ENCODE measurements at places on chromosomes 3 and 15.
A peak's percentile ranks its signal among the peaks of the same experiment; 100 is the strongest.

DNA sequence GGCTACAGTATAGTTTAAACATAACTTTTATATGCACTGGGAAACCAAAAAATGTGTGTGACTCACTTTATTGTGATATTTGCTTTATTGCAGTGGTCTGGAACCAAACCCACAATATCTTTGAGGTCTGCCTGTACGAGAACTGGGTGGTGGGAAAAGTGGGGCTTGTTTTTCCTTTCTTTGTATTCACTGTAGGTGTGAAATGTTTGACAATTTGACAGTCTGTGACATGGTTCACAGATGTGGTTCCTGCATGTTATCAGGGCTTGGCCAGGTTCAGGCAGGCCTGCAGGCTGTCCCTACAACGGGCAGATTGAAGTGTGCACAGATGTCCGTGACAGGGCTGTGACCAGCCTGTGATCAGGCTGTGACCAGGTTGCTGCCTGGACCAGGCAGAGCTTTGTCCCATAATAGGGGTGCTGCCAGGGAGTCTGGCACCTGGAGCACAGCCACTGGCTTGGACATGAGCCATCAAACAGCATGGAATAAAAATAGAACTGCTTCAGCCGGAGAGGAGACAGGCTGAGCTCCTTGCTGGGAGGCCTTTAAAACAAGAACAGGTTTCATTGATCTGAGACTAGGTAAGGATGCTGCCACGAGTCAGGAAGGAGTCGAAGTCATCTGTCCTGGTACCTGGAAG, 61.0 kb downstream of the KLF13 start:
- no peak for DNase-seq

GRCh38 chr15:70974004-70974832, 81.6 kb downstream of the LRRC49 start:
- peak; percentile 10 for DNase-seq

DNA sequence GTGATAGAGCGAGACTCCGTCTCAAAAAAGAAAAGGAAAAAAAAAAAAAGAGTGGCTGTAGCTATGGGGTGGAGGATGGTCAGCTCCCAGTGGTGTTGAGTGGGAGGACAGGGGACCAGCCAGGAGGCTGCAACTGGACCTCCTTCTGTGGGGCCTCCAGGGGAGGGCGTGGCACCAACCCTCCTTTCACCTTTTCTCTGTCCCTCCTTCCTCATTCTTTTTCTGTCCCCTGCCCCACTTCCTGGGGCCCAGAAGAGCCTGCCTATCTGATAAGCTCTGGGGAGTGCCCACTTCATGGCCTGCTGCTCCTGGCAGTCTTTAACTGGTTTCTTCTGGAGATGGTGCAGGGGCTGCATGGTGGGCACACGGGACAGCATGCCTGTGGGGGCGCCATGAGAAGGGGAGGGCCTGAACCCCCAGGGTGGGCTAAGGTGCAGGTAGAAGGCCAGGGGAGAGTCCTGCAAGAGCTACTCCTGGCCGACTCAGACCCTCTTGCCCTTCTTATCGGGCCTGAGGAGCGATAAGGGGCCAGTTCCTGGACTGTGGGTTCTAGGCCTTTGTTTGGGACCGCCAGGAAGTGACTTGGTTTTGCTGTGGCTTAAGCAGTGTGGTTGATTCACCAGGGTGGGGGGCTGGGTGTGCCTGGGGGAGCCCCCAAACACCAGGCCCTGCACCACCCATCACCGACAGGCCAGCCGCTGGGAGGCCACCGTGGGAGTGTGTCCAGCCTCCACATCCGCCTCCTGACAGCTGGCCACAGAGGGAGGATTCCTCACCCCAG, 49.4 kb upstream of the FLNB start:
- DNase-seq: peak; percentile 68

- no peak for DNase-seq
These were observed at the start of gene CLDN11 for GRCh38 chr3:170418422-170419398. CLDN11 (plus strand) TSS chr3:170418868; CDS start chr3:170419067, 199 bp downstream.

DNA sequence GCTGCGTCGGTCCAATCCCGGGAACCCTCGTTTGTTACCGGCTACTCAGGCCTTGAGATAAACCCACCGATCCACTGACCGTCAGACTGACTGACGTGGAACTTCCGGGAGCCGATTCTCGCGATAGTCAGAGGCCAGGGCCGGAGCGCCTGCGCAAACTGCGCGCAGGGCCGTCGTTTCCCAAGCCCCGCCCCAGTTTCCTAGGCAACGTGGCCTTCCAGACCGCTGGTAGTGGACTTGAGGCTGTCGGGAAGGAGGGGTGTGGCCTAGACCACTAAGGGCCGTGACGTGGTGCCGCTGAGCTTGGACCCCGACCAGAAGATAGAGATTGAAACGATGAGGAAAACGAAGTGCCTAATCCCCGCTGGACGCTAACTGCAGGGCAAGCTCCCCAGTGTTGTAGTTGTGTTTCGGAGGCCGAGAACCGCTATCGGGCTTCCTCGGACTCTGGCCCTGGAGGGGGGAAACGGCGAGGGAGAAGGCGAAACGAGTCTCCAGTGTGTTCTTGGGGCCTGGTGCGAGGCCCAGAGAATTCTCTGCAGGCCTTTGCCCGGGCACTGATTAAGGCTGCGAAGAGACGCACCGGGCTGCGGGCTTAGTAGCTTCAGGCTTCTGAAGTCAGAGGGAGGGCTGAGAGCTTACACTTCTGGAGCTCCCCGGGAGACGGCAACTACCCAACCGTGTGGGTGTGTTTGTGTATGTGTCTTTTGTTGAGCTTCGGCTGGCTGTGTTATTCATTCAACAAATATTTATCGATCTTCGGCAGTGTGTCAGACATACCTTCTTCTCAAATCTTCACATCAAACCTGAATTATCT, at the start of gene COPB2:
COPB2 (minus strand) TSS at position 96 of the 817 bp plus-strand sequence. CDS start 97 bp downstream, outside the sequence.
- peak; percentile 99 for DNase-seq

DNA sequence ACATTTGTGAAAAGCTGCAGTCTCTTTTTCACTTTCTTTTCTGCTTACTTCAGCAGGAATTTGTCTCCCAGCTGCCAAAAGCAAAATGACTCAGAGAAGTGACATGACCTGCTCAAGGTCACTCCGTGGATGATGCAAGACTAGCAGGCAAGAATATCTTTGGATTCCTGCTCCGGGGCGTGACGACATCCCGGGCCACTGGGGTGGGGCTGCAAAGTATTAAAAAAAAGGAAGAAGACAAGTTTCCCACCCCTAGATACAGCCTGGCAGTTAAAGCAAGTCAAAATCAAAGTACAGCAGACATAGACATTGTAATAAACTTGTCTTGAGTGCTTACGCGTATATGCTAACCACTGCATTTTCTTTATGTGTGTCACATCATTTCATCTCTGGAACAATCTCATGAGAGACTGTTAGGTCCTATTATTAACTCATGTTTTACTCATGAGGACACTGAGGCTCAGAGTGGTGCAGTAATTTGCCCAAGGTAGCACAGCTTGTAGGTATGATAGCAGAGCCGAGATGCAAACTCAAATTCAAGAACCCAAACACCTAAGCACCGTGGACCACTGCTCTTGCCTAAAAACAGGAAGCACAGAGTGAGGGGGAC, 485.2 kb upstream of the PROK2 start:
- peak; percentile 96 for DNase-seq

- DNase-seq: no peak
These were observed 707.8 kb downstream of the TUSC7 start for GRCh38 chr3:117417411-117417810.

GRCh38 chr3:112857526-112857925, 10.9 kb upstream of the CD200R1L start:
- DNase-seq: no peak

GRCh38 chr3:44226573-44226972, 15.1 kb upstream of the TOPAZ1 start:
- DNase-seq: no peak

- DNase-seq: no peak
These were observed 37.0 kb downstream of the TTC23 start for GRCh38 chr15:99212406-99212805.

DNA sequence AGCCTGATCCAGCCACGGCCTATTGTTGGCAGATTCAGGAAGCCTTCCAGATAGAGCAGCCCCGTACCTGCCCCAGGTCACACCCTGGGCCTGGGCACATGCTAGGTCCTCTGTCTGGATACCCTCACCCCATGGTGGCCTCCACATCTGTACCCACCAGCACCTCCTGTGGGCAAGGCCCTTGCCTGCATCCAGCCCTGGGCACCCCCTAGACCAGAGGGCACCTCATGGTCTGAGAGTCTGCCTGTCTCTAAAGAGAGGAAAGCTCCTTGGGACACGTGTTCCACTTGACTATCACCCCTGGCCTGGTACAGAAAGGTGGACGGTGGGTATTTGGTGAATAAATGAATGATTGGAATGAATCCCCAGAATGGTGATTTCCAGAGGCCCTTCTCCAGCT, 8.9 kb upstream of the COMMD4 start:
- no peak for DNase-seq

- peak; percentile 78 for DNase-seq
These were observed 39.4 kb upstream of the IDH2 start for GRCh38 chr15:90141646-90142045.
